ENCODE measurements at places on chromosomes 1 and 21. TPM values are rescaled to one million over a fixed set of nuclear protein-coding genes. Genes with fewer than 3 reads are reported as not detected.

The SYT6 gene
- not detected for polyA plus RNA-seq

The DYNLT5 gene
- 0.37 TPM for polyA plus RNA-seq

The RFX5 gene
- polyA plus RNA-seq = 9.9 TPM

The S100A3 gene
- 15.0 TPM for polyA plus RNA-seq

The GATAD2B gene
- 3.2 TPM for polyA plus RNA-seq

The OR6K3 gene
- not detected for polyA plus RNA-seq

The TPTE gene
- polyA plus RNA-seq = not detected

DNA sequence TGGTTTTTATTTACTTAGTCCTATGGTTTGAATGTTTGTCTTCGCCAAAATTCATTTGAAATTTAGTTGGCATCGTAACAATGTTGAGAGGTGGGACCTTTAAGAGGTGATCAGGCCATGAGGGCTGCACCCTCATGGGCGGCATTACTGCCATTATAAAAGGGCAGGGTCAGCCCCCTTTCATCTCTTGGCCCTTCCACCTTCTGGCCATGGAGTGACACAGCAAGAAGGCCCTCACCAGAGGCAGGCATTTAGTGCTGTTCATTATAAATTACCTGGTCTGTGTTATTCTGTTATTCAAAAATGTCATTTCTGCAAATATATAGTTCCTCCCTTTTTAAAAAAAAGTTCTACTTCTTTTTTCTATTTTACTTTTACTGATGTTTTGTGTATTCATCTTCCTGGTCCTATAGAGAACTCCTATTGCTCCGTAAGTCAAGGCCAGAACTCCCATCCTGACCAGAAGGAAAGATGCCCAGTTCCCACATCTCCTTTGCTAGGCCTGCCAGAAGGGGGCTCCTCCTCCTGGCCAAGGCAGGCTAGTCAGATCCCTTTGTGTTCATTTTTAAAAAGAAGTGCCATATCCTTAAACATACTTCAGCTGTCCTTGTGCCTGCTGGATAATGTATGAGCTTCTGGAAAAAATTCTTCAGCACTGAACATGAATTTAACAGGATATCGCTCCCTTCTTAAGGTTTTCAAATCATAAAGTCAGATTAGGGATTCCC, 10.0 kb upstream of the LBR start:
- no peak for DNase-seq

GRCh38 chr21:16751695-16752474, 761.0 kb upstream of the CXADR start:
- DNase-seq = no peak

DNA sequence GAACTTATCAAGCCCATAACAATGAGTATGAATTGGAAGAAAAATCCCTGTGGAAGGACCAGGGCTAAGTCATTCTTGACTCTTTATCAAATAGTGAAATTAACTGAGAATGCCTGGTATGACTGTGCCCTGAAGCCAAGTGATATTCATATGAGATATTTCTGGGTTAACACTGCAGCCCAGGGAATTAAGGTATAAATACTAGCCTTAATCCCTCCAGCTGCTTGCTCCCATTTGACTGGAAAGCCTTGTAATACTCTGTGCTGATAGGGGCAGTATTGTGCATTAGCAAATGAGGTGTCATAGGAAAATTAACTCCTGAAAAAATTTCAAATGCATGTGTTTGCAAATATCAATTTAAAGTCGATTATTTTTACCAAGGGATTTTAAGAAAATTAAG, 568.8 kb downstream of the LMO4 start:
- no peak for DNase-seq

GRCh38 chr1:167509587-167509986, 8.7 kb downstream of the CD247 start:
- DNase-seq = no peak

GRCh38 chr1:24442764-24443163, 27.2 kb downstream of the NIPAL3 start:
- DNase-seq = peak; percentile 19

DNA sequence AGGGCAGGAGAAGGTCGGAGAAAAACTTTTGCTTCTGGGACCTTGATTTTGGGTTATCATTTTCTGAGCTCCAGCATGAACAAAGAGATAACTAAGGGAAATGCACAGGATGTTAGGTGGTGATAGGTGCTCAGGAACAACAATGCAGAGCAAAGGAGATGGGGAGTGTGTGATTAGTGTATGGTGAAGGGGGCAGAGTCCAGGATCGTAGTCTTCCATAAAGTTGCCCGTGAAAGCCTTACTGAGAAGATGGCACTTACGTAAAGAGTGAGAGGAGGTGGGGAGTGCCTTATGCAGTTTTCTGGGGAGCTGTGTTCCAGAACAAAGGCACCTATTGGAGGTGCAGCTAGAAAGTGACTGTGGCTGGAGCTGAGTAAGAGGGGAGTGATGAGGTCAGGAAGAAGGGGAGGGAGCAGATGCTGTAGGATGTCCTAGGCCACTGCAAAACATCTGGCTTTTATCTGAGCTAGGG, 11.6 kb downstream of the KCNK1 start:
- no peak for DNase-seq

DNA sequence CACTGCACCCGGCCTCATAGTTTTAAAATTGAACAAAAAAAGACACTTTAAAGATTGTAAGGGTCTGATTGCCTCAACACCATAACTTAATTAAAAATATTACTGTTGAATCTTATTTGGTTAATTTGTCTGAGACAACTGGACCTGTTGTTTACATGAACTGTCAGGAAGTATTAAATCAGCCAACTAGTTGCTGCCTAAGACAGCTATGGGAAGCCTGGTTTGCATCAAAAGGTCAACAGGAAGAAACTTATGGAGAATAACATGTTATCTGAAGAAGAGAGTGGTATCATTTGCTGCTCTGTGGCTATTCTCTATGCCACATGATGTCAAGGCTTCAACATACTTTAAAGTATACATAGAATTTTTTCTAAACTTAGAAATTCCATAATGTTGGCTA, 853.5 kb upstream of the ADAMTS5 start:
- no peak for DNase-seq

DNA sequence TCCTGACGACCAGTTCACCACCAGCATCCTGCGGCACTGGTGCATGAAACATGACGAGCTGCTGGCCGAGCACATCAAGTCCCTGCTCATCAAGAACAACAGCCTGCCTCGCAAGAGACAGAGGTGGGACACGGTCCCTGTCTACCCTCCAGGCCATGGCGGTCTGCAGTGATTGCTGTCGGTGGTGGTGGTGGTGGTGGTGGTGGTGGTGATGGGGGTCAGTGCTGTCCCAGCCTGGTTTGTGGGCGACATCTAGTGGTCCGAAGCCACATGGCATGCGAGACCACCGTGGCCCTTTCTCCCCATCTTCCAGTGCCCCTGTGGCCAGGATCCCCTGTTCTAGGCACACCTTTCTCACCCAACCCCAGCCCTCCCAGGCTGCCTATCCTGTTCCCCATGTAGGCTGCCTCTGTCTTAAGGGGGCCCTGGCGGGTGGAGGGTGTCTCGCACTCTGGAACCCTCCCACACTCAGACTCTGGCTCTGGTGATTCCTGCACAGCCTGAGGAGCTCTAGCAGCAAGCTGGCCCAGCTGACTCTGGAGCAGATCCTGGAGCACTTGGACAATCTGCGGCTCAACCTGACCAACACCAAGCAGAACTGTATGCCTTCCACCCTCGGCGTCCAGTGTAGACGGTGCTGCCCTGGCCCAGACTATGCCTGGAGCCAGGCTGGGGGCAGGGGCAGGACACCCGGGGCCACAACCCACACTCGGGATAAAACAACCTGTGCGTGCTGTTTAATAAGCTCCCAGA, 3.2 kb upstream of the SLC27A3 start:
- peak; percentile 70 for DNase-seq

Data from stomach (tissue), 19 donors.